M059J (cell line): ENCODE measurements at places on chromosomes 16 and 17. TPM values are rescaled to one million over a fixed set of nuclear protein-coding genes. Genes with fewer than 3 reads are reported as not detected.

GRCh38 chr17:63685041-63685440 is 14.9 kb downstream of the LIMD2 start:
- DNase-seq, result no peak

DNA sequence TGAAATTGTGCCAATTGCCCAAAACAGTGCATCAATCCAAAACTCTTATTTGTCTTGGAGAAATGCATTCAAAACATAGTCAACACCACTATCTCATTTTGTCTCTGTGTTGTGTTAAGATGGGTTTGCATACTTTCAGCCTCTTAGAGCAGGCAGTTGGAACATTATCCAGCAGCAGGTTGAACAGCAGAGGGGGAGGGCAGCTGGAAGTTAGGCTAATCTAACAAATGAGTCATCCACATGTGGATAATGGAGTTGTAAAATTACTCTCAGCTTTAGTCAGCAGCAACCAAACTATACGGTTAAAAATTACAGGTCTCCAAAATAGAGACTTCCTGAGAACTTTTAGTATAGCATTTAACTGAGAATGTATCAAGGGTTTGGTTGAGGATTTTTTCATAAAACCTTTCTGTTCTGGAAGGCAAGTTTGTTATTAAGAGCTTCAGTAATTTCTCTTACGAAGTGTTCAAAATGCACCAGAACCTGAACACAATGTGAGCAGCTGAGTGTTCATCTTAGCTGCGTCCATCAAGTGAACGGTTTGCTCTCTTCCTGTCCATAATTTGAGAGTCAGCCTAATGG is 46.3 kb downstream of the PRKCA start:
- DNase-seq, result peak; percentile 82

GRCh38 chr17:49968405-49969133 is 421 bp upstream of the DLX4 start:
- peak; percentile 84 for DNase-seq

GRCh38 chr17:32112416-32112815 is 29.9 kb upstream of the RHOT1 start:
- no peak for DNase-seq

DNA sequence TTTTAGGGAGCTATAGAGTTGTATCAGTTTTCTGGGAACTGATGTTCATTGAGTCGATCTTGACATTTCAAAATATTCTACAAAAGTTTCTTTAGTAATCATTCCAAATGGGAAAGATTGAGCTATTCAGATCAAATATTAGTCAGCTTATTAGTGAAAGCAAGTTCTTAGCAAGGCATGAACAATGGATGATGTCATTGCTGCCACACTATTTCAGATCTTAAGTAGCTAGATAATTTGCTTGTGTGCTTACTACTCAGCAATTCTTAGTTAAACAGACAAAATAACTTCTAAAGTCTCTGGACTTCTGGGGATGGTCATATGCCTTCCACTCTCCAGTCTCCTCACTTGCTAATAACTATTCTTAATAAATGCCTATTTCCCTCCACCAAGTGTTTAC is 69.0 kb upstream of the CDH8 start:
- no peak for DNase-seq

Gene CCL8
- 0.17 and 0.69 TPM in 2 replicates for total RNA-seq

Gene CCL16
- not detected in 2 replicates for total RNA-seq

DNA sequence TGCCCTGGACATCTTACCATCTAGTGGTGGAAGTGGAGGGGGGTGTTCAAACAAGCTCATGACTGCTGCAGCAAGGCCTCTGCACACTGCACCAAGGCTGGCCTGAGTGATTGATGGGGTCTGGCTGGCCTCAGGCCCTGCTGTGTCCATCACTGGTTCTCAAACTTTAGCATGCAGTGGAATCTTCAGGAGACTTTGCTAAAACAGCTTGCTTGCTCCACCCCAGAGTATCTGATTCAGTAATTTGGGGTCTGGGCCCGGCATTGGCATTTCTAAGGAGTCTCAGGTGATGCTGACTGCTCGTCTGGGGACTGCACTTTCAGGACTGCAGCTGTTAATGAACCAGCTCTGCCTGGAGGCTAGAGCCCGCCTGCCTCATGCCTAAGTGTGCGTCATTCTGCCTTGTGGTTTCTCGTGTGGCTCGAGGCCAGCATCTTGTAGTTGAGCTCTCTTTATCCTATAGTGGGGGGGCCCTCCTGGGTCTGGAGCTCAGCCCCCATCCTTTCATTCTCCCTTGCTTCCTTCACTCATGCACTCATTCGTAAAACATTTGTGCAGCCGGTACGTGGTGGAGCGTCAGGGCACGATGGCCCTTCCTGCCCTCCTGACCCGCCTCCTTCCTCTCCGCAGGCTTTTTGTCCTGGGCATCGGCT is 4.1 kb downstream of the MGAT5B start:
- peak; percentile 98 for DNase-seq

Gene TEX19
- 0.05 TPM in 1 of 2 replicates, not detected in the other for total RNA-seq

Gene FBXW10B
- 0.30 TPM in 1 of 2 replicates, not detected in the other for total RNA-seq

DNA sequence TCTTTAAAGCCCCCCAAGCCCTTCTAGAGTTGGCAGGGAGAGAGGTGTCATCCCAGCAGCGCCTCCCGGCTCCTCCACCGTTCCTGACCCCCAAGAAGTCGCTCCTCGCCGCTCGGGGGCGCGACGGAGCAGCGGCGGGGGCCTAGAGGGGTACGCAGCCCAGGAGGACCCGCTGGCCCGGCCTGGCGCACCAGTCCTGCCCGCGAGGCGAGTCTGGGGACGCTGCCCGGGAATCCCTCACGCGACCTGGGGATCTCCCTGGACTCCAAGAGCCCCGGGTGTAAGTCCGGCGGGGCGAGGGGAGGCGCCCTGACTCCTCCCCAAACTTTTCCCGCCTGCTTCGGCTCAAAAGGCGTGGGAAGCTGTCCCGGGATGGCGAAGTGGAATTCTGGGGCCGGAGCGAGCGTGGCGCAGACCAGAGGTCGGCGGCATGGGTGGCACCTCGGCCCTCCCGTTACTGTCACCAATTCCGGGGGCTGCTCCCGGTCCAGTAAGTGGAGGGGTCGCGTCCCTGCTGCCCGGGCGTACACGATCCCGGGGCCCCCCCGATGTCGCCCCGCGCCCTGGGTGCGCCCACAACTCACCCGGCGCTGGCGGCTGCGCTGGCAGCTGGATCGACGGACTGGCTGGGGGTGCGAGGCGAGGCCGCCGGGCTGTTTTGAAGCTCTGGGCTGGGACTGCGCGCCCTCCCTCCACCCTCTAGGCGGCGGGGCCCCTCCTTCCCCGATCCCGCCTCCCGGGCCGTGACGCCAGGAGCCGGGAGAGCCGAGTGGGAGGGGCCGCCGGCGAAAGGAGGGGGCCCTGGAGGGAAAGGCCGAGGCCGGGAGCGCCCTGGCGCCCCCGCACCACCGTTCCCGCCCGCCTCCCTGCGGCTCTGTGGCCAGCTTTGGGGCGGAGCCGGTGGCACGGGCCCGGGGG is at the start of gene EMP2:
EMP2 (minus strand) TSS at position 634 of the 918 bp plus-strand sequence. CDS start 32,981 bp downstream, outside the sequence.
- DNase-seq, result peak; percentile 79

Gene CLEC3A
- total RNA-seq, result not detected in 2 replicates

Gene CD300E
- not detected in 2 replicates for total RNA-seq

Gene HAS3
- total RNA-seq, result 0.20 and 1.3 TPM in 2 replicates

GRCh38 chr17:72407931-72408330 is 287.1 kb downstream of the SOX9 start:
- DNase-seq, result peak; percentile 70

GRCh38 chr17:917941-918740 is 61.4 kb downstream of the NXN start:
- no peak for DNase-seq

- DNase-seq, result peak; percentile 83
Observed at GRCh38 chr17:2982854-2983253, 80.6 kb downstream of the OR1D5 start.

Gene SPN
- total RNA-seq, result 1.1 and 1.8 TPM in 2 replicates

- DNase-seq, result peak; percentile 19
Observed at GRCh38 chr17:77444984-77445759, 304.4 kb downstream of the SEC14L1 start.

Gene HEATR9
- not detected in 2 replicates for total RNA-seq

DNA sequence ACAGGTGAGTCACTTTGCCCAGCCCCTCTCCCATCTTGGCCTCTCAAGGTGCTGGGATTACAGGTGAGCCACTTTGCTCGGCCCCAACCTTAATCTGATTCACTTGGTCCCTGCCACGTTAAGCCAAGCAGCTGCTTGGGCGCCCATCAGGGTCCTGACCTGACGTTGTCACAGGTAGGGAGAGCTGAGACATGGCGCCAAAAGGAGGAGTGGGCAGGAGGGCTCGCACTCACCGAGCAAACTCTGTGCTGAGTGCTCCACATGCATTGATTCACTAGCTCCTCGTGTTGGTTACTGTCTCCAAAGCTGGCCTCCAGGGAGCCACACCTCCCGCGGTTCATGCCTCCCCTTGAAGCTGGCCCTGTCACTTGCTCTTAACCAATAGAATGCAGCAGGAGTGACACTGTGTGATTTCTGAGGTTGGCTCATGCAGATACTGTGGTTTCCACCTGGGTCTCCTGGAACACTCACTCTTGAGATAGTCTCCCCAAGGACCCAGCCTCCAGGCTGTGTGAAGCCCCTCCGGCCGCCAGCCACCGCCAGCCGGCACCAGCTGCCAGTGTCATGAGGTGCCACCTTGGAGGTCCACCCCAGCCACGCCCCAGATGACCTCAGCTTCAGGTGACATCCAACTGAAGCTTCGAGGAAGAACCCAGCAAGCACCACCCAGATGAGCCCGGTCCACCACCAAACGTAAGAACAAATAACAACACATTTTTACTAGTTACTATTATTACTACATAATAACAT is 223.0 kb downstream of the GSG1L start:
- no peak for DNase-seq
